ENCODE measurements at places on chromosomes 4 and X. TPM values are rescaled to one million over a fixed set of nuclear protein-coding genes. Genes with fewer than 3 reads are reported as not detected.

The IL21 gene
- not detected for total RNA-seq

- peak; percentile 33 for DNase-seq
Observed at GRCh38 chr4:128454281-128454871, 166.8 kb upstream of the PGRMC2 start.

DNA sequence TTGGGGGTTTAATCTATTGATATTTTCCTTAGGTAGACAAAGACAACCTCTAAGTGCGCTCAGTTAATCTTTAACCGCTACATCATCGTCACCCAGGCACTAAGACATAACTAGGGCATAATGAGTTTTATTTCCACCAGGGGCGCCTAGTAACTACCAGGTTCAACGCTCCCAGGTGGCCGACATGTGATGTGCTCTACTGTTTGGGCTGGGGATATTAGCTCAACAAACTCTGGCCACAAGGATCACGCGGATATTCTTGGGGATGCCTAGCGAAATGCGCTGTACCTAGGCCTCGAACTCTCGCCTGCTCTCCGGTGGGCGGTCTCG is 915 bp upstream of the RAB33B start:
- DNase-seq = no peak

GRCh38 chr4:25090516-25090915 is 59.8 kb upstream of the LGI2 start:
- DNase-seq = no peak

The PAGE2B gene
- not detected for total RNA-seq

DNA sequence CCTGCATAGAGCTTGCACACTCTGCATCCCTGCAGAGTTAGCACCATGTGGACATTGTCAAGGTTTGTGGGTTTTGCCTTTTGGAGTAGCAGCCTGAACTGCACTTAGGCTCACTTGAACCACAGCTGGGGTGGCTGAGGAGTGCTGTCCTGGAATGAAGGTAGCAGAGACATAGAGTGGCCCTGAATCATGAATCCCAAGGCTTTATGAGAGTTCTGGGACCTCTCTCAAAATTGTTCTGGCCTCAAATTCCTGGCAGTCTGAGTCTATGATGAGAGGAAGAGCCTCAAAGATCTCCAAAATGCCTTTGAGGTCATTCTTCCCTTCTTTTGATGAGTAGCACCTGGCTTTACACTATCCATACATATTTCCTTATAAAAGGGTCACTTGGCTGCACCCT is 37.1 kb upstream of the ADH1C start:
- no peak for DNase-seq

DNA sequence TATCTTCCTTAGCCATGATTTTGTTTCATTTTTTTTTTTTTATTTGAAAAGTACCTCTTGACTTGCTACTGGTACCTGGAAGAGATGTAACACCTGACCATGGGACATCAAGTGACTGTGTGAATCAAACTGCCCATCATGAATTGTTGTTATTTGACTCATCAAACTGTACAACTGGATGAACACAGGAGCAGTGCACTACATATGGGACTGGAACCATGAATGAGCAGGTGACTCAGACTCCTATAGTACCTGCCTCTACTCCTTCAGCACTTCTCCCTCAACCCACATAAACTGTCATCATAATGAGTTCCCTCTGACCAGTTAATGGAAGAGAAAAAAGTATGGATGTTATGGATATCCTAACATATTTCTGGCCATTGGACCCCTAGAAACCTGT is 15.9 kb upstream of the UBE2D3 start:
- no peak for DNase-seq

GRCh38 chr4:150986085-150986484 is 29.0 kb downstream of the LRBA start:
- no peak for DNase-seq

GRCh38 chr4:88012647-88013046 is 5.2 kb downstream of the PKD2 start:
- DNase-seq = no peak

DNA sequence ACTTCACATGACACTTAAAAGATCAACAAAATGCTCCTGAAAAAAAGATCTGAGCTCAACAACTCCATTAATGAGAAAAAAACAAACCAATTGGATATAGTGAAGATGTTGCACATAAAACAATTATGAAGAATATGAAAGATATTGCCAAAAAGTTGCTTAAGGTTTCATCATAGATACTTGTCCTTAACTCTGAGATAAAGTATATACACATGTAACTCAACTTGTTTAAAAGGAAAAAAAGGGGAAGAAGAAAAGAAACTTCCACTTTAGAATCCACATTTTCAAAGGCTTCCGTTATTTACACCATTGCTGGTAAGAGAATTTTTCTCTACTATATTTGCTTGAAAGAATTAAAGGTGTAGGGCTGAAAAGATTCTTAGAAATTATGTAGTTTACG is 2.7 kb downstream of the AFAP1 start:
- peak; percentile 21 for DNase-seq

The ANKRD50 gene
- total RNA-seq = 0.53 TPM

- no peak for DNase-seq
Observed at GRCh38 chrX:33923262-33923661, 208.9 kb downstream of the FAM47A start.
